ENCODE measurements at places on chromosomes 5 and 9. TPM values are rescaled to one million over a fixed set of nuclear protein-coding genes. Genes with fewer than 3 reads are reported as not detected.

GGTA1 gene
- total RNA-seq = 7.9 TPM

VLDLR gene
- 1.6 TPM for total RNA-seq

FIBCD1 gene
- total RNA-seq = 0.09 TPM

NUDT12 gene
- 10.6 TPM for total RNA-seq

FOXD4L4 gene
- total RNA-seq = 0.09 TPM

NR6A1 gene
- total RNA-seq = 0.47 TPM

PCDHGA4 gene
- total RNA-seq = 0.19 TPM

P4HA2 gene
- 16.5 TPM for total RNA-seq

FAT2 gene
- total RNA-seq = 5.1 TPM

GADD45G gene
- total RNA-seq = 6.9 TPM

SHLD3 gene
- total RNA-seq = 5.1 TPM

ATOX1 gene
- 90.5 TPM for total RNA-seq

ANKRD33B gene
- total RNA-seq = 6.8 TPM

CNTFR gene
- 3.9 TPM for total RNA-seq

PGM5 gene
- total RNA-seq = 4.3 TPM

PCDHA13 gene
- under 0.01 TPM for total RNA-seq

SERF1A gene
- 1.7 TPM for total RNA-seq

KCNV2 gene
- total RNA-seq = not detected

ECSCR gene
- 8.7 TPM for total RNA-seq

MACIR gene
- total RNA-seq = 7.6 TPM

ANKRD31 gene
- total RNA-seq = 0.61 TPM

HSPB3 gene
- total RNA-seq = 0.94 TPM

LHX3 gene
- 0.09 TPM for total RNA-seq

BRD9 gene
- total RNA-seq = 39.3 TPM

FAXDC2 gene
- 2.9 TPM for total RNA-seq

SLC34A3 gene
- not detected for total RNA-seq

Measured in thymus (tissue), 14 donors.